AG04450 (cell line): ENCODE measurements at places on chromosomes 4 and X. TPM values are rescaled to one million over a fixed set of nuclear protein-coding genes. Genes with fewer than 3 reads are reported as not detected.
A peak's percentile ranks its signal among the peaks of the same experiment; 100 is the strongest.

WAS gene
- polyA plus RNA-seq, result 0.14 TPM in 1 of 2 replicates, not detected in the other

MGARP gene
- 42.6 and 57.7 TPM in 2 replicates for polyA plus RNA-seq

- no peak for DNase-seq
Observed at GRCh38 chr4:26418850-26419249, 71.4 kb downstream of the CCKAR start.

GRCh38 chrX:81489987-81490386 lies 288.1 kb downstream of the SH3BGRL start:
- no peak for DNase-seq

DNA sequence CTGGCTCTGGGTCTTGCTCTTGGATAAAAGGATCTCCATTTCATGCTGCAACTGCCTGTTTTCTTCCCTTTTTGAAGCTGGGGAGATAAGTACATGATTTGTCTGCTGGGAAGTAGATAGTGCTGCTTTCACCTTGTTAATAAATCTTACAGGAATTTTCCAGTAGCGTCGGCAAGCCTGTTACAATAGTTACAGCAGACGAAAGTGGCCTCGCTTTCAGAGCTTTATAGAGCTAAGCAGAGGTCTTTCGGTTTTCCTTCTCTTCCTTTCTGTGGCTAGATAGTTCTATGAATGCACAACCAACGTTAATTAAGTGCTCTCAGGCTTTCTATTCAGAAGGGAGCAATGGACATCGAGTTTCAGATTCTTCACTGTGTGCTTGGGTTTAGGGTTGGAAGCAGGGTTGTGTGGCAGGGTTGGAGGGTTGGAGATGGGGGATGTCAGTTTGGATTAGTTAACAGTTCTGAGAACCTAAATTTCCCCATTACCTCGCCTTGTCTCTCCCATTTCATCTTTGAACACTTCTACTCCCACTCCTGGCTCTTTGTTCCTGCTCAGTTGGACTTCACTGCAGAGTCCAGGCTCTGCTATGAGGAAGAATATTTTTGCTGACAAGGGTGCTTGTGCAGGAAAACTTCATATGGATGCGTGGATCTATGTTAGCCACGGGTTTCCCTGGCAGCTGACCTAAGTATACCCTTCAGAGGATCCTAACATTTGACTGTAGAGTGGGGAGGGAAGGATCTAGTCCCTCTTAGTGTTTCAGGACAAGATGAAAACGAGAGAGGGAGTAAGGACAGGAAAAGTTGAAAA lies 237.9 kb downstream of the ARHGAP10 start:
- DNase-seq, result no peak

DNA sequence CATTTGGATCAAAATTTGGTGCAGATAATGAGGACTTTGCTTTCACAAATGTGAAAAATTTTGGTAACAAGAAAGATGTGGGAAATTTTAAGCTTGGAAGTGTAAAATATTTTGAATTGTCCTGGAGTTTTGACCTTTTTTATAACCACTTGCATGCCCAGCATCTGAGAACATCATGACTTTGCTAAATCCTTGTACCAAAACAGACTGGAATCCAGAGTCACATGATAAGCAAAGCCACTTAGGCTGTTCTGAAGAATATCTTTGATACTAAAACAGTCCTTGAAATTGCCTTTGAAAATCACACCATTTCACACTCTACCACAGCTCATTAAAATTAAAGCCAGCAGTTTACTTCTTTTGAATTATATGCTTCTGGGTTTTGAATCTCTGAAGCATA lies 2.5 kb upstream of the PPM1K start:
- DNase-seq, result no peak

GRCh38 chr4:94365304-94365703 lies 22.7 kb upstream of the HPGDS start:
- DNase-seq, result no peak

- peak; percentile 10 for DNase-seq
Observed at GRCh38 chrX:53223955-53224859, 800 bp downstream of the KDM5C start.

DNA sequence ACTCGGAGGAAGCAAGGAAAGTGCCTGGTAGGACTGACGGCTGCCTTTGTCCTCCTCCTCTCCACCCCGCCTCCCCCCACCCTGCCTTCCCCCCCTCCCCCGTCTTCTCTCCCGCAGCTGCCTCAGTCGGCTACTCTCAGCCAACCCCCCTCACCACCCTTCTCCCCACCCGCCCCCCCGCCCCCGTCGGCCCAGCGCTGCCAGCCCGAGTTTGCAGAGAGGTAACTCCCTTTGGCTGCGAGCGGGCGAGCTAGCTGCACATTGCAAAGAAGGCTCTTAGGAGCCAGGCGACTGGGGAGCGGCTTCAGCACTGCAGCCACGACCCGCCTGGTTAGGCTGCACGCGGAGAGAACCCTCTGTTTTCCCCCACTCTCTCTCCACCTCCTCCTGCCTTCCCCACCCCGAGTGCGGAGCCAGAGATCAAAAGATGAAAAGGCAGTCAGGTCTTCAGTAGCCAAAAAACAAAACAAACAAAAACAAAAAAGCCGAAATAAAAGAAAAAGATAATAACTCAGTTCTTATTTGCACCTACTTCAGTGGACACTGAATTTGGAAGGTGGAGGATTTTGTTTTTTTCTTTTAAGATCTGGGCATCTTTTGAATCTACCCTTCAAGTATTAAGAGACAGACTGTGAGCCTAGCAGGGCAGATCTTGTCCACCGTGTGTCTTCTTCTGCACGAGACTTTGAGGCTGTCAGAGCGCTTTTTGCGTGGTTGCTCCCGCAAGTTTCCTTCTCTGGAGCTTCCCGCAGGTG lies 637 bp downstream of the AR start:
- DNase-seq, result no peak

GRCh38 chr4:143514901-143515300 lies 1.4 kb downstream of the SMARCA5 start:
- DNase-seq, result no peak

DNA sequence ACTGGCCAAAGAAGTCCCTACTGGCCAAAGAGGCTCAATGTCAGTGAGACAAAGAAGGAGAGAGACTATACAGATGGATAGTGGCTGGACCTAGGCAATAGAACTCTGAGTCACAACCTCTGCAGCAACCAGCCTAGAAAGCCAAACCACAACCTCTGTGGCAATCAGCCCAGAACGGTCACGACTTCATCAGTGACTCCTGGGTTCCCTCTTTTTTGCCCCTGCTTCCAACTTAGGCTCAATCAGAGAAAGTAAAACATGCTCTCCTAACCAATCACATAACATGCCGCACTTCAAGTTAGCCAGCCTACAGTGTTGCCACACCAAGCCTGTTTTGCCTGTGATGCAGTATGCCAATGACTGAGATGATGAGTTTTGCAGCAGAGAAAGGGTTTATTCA lies 203.4 kb downstream of the ANAPC10 start:
- DNase-seq, result no peak

DNA sequence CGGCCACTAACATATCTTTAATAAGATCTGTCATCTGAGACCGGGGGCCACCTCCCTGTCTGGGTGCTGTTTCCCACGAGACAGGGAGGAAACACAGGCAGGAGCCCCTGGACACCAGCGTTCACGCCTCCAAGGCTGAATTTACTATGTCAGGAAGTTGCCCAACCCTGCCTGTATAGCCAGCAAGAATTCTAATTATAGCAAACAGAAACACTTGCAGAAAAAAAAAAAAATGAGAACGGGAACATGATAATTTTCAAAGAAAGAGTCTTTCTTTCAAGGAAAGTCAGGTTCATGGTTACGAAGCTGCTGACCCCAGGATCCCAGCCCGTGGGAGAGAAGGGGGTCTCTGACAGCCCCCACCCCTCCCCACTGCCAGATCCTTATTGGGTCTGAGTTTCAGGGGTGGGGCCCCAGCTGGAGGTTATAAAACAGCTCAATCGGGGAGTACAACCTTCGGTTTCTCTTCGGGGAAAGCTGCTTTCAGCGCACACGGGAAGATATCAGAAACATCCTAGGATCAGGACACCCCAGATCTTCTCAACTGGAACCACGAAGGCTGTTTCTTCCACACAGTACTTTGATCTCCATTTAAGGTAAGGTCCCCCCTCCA lies at the start of gene IL3RA:
Gene IL3RA (plus strand): TSS at position 455 of the 613 bp plus-strand sequence. CDS start 4,981 bp downstream, outside the sequence.
- no peak for DNase-seq

DNA sequence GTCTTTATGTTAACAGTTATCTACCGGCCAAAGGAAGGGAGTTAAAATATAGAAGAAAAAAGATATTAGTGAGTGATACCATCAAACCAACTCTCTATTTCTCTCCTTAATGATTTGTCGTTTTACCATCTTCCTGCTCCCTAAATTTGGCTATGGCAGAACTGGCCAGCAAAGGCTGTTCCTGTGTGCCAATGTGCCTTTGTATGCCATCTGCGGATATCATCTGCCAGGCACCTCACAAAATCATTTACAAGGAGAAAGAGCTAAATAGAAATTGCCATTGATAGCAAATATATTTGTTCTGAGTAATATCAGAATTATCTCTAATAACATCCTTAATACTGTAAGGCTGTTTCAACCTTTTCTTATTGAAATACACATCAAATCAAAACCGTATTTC lies 22.4 kb downstream of the GPM6A start:
- no peak for DNase-seq
